ENCODE measurements at places on chromosomes 3 and 15.
A peak's percentile ranks its signal among the peaks of the same experiment; 100 is the strongest.

DNA sequence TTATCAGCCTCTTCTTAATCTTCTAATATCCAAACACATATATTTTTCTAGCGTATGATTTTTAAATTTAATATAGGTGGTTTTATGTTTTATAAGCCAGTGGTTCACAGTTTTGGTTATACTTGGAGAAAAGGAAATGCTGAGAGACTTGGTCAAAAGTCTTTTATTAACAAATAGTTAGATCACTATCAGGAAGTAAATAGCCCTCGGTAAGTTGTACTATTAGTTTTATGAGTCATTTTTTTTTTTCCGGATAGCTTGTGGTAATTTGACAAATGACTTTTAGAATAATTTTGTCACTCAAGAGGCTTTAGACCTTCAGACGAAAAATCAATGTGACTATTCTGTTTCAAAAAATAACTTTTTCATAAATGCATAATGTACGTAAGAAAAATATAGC, 232.2 kb upstream of the ROBO1 start:
- no peak for DNase-seq

DNA sequence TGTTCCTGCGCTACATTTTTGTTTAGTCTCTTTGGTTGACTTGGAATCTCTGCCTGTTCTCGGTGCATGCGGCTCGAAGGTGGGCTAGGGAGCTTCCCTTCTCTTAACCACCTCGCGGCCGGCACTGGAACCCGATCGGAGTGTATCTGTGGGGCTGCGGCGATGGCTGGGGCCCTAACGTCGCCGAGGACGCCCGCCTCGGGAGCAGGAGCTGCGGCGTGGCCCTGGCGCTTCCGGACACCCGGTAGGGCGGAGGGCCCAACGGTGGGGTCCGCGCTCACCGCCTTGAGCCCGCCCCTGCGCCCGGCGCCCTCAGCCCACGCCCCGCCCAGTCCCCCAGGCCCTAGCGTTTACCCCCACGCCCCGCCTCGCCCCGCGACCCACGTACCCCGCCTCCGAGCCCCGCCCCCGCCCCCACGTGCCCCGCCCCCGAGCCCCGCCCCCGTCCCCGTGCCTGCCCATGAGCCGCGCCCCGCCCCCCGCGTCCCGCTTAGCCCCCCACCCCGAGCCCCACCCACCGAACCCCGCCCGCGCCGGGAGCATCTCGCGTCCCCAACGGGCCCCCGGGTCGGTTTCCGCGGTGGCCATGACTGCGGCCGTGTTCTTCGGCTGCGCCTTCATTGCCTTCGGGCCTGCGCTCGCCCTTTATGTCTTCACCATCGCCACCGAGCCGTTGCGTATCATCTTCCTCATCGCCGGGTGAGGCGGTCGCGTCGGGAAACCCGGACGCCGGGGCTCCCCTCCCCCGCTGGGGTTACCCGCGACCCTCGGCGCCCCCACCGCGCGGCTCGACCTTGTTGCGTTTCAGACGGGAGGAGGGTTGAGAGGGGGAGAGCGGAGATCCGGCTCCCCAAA, at the start of gene APH1B:
Gene APH1B, plus strand, starts transcription at position 568 of the 855 bp plus-strand sequence. Its CDS starts 19 bp downstream, at position 587.
- peak; percentile 70 for DNase-seq

GRCh38 chr15:48177383-48177765, 721 bp downstream of the MYEF2 start:
- DNase-seq, result peak; percentile 66

- DNase-seq, result no peak
Observed at GRCh38 chr15:82530006-82530405, 10.3 kb downstream of the RPS17 start.

DNA sequence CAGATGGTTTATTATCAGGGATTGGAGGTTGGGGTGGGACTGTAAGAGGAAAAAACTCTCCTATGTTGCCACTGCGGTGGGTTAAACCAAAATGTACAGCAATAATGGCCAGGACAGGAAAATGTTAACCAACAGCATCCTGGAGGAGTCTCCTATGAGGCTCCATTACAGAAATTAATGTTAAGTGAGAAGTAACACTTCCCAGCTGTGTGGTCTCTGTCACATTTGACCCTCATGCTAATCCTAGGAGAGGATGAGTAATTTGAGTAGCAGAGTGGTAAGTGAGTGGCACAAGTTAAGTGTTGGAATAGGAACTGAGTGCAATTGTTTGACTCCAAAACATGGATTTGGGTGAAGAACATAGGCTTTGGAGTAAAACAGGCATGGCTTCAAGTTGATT, 39.0 kb downstream of the ARHGEF3 start:
- no peak for DNase-seq

- DNase-seq, result peak; percentile 46
Observed at GRCh38 chr3:97975466-97975865, 3.2 kb upstream of the RIOX2 start.

DNA sequence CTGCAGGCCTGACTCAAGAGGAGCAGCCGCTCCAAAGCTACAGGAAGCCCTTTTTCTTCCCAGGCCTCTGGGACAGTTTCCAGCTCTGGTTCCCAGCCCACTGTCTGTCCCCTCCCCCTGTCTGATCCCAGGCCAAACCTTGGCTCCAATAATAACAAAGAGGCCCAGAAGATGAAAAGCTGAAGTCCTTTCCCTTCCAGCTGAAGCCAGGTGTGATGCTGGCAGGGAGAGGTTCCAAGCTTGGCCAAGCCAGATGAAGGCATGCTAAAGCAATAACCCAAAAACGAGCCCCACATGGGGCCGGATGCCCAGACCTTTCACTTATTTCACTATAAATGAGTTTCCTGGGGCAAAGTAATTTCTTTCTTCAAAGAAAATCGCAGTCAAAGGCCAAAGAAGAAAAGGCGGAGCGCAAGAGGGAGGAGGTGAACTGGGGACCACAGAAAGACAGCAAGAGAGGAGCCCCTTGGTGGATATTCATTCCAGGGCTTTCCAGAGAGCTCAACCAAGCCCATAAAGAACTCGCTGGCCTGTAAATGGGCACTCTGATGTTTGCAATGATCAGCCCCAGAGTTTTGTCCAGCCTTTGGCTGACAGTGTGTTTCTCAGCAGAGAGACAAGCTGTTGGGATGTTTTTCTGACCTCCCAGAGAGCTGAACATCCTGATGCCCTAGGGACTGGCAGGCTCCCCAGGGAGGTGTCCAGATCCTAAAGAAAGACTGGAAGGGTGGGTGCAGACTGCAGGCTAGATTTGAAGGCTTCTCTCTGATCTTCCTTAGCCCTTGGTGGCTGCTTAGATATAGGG, 157.6 kb downstream of the UACA start:
- peak; percentile 84 for DNase-seq

- DNase-seq, result no peak
Observed at GRCh38 chr3:127482216-127483004, 108.1 kb downstream of the TPRA1 start.

GRCh38 chr3:179868715-179869114, 168.0 kb downstream of the PEX5L start:
- no peak for DNase-seq

GRCh38 chr3:64805978-64806377, 118.2 kb upstream of the ADAMTS9 start:
- DNase-seq, result no peak

GRCh38 chr15:75177360-75178071, 24.2 kb upstream of the C15orf39 start:
- peak; percentile 28 for DNase-seq

- peak; percentile 88 for DNase-seq
Observed at GRCh38 chr3:187783098-187783497, 37.8 kb upstream of the BCL6 start.

GRCh38 chr3:195156286-195156890, 114.6 kb downstream of the XXYLT1 start:
- no peak for DNase-seq

GRCh38 chr15:45871121-45871855, 236.5 kb downstream of the SQOR start:
- DNase-seq, result no peak

DNA sequence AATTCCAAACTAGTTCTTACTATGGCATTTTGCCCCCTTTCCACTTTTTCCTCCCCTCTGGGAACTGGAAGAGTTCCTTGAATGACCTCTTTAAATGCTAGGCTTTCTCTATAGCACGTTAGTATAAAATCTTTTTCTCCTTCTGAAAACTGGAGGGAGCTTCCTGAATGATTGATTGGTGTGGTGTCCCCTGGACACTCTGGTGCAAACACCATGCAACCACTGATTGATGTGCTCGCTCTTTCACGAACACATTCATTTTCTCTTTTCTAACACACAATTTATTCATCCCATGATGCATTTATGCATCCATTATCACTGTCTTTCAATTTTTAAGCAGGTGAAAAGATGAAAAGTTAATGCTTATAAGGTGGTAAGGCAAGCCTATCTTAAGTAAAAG, 159.1 kb upstream of the NANOGP8 start:
- no peak for DNase-seq

DNA sequence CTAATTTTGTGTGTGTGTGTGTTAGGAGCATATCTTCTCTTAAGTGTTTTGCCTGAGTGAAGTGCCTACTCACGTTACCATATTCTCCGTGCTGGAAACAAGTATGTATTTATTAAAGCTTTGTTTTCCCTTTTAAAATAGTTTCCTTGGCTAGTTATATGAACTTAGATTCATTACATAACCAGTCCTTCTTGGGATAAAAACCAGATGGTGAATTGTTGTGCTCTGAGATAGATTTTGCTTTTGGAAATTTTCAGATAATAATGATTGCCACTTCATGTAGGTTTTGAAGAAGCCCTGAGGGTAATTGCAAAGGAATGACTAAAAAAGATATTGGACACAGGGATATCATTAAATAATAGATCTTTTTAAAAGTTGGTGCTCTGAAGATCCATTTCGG, 390.2 kb upstream of the SGO1 start:
- DNase-seq, result no peak

GRCh38 chr15:64507845-64508244, 47.5 kb downstream of the ZNF609 start:
- no peak for DNase-seq

- DNase-seq, result no peak
Observed at GRCh38 chr15:86193716-86194380, 114.2 kb downstream of the AGBL1 start.

Measured in choroid plexus epithelial cell (primary cell).